ENCODE measurements at places on chromosomes 1 and 21. TPM values are rescaled to one million over a fixed set of nuclear protein-coding genes. Genes with fewer than 3 reads are reported as not detected.
A peak's percentile ranks its signal among the peaks of the same experiment; 100 is the strongest.

SYT2 gene
- total RNA-seq: under 0.01 TPM

FCN3 gene
- 0.14 TPM for total RNA-seq

CFHR4 gene
- total RNA-seq: not detected

PALMD gene
- total RNA-seq: 0.17 TPM

DNA sequence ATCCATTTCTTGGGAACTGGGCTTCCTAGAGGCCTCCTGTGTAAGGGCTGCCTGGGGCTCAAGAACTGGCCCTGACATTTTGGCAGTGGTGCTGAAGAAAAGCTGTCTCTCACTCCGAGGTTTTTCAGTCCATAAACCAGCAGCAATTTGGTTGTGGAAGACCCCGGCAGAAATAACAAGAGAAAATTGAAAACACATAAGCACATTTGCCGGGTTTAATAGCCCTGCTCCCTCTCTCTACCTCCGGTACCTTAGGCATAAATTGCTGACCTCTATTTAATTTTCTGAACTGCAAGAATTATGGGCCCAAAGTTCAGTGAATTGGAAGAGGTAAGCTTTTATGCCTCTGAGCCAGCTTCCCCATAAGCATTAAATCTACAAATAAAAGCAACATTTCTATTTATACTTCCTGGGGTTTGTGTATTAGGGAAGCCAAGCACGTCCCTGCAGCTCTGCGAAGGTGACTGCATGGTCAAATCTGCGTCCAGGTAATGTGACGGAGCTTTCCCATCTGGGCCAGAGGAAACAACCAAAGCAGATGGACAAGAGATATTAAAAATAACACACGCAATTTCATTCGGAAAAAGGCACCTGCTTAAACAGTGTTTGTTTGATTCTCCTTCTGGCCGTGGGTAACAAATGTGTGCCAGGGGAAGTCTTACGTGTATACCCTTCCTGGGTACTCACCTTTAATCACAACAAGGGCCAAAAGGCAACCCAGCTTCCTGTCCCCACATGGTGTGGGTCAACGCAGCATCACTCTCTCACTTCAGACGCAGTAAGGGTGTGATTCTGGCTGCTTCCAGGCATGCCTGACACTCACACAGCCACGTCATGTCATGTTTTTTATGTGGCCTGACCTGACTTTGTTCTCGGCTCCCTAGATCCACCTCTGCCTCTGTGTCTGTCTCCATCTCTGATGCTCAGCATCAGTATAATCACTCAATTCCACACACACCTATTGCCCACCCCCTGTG is 69.2 kb downstream of the PAPPA2 start:
- DNase-seq: no peak

DNA sequence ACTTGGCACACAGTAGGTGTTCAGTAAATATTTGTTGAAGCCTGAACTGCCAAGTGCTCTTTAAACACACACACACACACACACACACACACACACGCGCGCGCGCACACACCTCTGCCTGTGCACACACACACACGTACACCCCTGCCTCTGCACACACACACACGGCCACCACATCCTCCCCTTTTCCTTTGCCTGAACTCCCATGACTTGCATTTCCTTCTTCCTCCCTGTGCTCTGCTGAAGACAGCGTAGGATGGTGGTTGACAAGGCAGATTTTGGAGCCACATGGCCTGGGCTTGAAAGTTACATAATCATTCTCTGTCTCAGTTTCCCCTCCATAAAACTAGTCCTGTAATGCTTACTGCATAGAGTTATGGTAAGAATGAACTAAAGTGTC is 712.3 kb downstream of the PTPRU start:
- no peak for DNase-seq

DNA sequence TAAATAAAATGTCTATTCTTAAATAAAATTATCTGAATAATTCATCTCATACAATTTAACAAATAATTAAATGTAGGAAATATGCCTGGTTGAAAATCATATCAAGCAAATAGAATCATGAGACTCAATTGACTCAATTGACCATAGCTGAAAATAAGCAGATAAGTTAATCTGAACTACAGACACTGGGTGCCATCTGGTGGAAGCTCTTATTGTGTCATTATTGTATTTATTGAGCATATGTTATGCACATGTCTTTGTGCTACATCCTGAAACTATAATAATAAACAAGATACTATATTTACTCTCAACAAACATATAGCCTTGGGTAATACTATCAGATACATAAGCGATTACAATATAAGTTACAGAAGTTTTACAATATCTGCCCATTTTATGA is 41.0 kb downstream of the BRINP3 start:
- no peak for DNase-seq

DNA sequence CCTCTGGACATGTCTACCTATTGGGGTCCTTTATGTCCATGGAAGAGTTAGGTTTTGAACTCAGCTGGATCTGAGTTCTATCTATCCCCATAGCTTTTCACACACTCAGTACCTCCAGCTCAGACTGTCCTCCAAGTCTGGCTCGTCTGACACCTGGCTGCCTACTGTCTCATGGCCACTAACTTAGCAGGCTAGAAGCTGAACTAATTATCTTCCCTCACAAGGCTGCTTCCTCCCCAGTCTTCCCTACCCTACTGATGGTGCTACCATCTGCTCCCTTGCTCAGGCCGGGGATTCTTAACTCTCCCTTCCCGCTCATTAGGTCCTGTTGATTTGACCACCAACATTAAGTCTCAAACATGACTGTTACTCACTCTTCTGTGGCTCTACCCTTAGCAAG is 13.4 kb downstream of the VANGL2 start:
- no peak for DNase-seq

- no peak for DNase-seq
Measured at GRCh38 chr1:159941141-159941540, 4.3 kb downstream of the IGSF9 start.

DNA sequence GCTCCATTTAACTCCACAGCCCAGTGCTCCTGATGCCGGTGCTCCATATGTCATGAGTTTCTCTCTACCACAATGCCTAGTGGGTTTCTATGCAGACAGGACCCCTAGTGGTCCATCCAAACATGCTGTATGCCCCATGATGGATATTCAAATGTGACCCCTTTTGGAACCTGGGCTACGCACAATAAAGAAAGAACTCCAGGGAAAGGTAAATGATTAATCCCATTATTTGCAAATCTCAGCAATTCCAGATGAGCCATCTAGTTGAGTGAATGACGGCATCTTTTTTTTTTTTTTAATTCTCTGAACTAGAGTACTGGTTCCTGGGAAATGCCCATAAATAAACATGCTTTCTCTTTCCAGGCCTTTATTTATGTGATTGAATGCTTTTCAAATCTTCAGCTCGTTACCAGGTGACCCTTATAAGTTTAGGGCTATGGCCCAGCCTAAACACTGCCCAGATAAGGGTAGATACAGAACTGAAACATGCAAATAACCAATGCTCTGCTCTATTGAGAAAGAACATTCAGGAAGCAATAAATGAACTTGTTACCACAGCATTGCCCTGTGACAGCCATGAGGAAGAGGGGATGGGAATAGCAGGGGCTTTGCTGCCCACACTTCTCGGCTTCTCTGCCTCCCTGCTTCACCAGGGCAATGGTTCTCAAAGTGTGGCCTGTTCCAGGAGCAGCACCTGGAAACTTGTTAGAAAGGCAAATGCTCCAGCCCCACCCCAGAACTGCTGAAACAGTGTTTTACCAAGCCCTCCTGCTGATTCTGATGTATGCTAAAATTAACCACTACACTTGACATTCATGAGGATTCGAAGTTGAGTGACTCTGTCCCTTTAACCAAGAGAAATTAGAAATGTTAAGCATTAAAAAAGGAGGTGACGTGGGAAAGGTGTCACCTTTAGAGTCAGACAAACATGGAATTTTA is 151.7 kb downstream of the SEC16B start:
- no peak for DNase-seq

DNA sequence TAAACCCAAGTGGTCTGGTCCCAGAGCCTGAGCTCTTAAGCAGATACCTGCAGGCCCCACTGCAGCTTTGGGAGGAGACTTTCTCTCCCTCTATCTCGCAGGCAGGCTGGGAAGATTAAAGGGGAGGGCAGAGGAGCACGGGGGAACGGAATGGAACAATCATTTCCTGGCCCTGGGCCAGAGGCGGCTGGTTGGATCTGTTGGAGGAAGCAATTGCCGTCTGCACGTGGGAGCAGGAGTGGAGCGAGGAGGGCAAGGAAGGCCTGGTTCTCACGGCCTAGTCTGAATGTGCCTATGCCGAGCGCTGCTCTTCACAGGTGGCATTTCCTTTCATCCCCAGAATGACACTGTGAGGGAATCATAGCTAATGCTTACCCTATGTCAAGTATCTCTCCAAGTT is 23.7 kb downstream of the NKAIN1 start:
- DNase-seq: no peak

GRCh38 chr1:51690285-51690961 is 73.5 kb downstream of the OSBPL9 start:
- DNase-seq: peak; percentile 51

DNA sequence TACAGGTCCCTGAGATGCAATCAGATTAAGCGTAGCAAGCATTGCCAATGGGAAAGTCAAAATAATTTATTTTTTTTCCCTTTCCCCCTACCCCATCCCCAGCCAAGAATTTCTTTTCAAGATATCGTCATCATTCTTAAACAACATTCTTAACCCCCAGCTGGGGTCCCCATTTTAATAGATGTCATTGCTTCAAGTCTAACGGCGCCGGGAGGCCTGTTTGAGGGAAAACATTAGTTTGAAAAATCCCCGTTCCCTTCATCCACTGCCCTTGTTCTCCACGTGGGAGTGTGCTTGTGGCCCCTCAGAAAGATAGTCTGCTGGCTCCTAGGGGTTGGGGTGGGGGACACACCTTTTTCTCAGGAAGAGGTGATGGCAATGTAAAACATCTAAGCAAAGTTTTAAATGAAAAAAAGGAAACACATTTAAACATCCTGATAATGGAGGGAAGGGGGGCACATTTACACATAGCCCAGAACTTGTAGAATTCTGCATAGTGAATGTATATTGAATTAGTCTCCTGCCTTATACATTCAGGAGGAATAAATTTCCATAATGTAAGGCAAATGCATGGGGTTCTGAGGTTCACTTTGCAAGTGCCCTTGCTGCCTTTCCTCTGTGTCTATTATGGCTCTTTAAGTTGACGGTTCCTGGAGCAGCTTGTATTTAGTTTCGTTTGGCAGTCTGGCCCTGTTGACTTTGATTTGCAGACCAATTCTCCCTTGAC is 6.8 kb downstream of the TRNP1 start:
- no peak for DNase-seq

- no peak for DNase-seq
Measured at GRCh38 chr21:33238565-33239255, 9.0 kb downstream of the IFNAR2 start.

DNA sequence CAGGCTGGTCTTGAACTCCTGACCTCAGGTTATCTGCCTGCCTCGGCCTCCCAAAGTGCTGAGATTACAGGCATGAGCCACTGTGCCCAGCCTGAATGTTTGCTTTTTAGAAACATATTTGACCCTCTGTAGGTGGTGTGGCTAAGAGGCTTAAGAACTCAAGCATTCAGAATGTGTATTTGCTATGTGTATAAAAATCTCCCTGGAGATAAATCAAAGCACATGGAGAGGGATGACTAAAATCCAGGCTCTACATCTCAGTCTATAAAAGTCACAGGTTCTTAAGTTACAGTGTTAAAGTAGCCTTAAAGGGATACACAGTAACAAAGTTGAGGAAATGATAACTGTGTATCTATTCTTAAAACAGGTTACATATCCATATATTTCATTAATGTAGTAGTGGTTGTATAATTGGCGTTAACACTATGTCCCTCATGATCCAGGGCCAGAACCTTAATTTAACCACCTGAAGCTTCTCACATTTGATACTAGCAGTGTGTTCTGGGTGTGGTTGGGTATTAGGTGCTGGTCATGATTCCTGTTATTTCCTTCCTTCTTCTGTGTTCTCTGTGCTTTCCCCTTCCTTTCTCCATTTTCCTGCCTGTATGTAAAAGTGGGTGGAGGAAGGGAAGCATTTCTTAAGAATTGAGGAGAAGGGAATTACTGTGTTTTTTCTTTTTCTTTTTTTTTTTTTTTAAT is 16.2 kb downstream of the GIPC2 start:
- no peak for DNase-seq

- DNase-seq: no peak
Measured at GRCh38 chr21:41396558-41397075, 29.4 kb upstream of the MX1 start.
